ENCODE measurements at places on chromosomes 5 and 9.

DNA sequence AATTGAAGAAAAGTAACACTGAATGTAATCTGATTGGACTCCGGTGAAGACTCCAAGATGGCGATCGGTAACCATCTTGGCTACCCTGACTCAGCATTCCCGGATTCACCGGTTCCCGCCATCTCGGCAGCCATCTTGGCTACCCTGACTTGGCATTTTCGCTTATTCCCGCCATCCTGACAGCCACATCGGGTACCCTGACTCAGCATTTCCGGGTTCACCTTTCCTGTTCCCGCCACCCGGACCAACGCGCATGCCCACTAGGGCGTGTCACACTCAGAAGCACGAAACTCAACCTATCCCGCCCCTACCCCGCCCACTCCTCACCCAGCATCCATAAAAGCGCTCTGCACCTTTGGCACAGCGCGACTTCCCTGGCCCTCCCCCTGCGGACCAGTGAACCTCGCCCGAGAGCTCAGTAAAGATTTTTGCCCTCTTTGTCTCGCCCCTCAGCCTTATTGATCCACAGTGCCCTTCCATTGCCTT lies 17.2 kb downstream of the SPTLC1 start:
- peak; percentile 87 for DNase-seq

DNA sequence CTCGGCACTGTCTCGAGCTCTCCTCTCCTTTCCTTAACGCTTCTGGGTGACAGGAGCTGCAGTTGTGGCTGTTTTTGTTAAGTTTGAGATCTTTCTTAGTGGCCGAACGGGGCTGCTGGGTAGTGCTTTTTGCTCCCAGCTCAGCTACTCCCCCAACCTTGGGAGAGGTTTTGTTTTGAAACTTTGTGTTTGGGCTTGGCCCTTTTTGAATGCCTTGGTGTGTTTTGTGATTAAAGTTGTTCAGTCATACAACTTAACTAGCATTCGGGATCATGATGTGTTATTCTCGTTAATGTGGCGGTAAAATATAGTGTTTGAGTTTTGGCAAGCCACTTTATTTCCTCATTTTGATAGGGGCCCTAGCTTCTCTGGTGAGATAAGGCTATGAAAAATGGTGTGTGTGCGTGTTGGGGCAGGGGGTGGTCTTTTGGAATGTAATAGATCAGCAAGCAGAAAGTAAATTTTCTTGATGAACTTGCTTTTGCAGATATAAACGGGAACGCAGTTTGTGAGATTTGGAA lies 1.1 kb downstream of the KDM3B start:
- DNase-seq, result no peak

DNA sequence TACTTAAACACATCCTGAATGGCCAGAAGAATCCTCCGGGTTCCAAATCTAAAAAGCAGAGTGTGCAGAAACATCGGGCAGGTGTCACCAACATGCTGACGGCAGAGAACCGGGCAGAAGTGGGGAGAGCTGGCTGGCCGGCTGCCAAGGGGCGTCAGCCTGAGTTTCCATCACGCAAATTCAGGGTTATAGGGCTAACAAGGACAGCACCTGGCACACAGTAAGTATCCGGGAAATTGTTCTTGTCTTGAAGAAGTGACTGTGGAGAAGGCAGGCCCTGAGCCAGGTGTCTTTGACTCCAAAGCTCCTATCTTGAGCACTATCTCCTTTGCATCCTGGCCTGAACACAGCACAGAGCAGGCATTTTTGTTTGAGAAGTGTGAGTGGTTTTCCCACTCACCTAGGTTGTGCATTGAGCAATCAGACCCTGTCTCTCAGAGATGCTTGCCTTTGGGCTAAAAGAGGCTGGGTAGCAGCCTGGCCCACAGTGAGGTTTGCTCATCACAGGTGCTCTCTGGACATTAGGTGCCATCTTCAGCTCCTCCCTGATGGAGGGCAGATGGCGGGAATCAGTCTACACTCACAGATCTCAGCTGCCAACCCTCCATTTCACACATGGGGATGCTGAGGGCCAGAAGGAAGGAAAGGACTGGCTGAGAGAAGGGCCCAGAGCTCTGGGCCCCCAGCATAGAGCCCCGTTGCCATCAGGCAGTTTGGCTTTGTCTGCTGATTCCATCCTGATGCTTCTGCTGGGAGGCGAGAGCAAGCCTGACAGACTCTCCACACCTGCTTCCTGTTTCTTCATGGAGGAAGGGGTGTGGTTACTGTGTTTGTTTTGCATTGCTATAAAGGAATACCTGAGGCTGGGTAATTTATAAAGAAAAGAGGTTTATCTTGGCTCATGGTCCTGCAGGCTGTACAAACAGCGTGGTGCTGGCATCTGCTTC lies 52.8 kb downstream of the WHRN start:
- DNase-seq, result no peak

GRCh38 chr5:125402787-125403186 lies 656.3 kb upstream of the ZNF608 start:
- no peak for DNase-seq

GRCh38 chr9:4443439-4443838 lies 46.8 kb upstream of the SLC1A1 start:
- no peak for DNase-seq

DNA sequence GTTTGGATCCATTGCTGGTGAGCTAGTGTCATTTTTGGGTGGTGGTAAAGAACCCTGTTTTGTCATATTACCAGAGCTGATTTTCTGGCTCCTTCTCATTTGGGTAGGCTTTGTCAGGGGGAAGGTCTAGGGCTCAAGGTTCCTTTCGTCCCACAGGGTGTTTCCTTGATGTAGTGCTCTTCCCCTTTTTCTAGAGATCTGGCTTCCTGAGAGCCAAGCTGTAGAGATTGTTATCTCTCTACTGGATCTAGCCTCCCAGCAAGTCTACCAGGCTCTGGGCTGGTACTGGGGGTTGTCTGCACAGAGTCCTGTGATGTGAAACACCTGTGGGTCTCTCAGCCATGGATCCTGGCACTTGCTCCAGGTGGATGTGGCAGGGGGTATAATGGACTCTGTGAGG lies 145.9 kb downstream of the HINT1 start:
- DNase-seq, result no peak

DNA sequence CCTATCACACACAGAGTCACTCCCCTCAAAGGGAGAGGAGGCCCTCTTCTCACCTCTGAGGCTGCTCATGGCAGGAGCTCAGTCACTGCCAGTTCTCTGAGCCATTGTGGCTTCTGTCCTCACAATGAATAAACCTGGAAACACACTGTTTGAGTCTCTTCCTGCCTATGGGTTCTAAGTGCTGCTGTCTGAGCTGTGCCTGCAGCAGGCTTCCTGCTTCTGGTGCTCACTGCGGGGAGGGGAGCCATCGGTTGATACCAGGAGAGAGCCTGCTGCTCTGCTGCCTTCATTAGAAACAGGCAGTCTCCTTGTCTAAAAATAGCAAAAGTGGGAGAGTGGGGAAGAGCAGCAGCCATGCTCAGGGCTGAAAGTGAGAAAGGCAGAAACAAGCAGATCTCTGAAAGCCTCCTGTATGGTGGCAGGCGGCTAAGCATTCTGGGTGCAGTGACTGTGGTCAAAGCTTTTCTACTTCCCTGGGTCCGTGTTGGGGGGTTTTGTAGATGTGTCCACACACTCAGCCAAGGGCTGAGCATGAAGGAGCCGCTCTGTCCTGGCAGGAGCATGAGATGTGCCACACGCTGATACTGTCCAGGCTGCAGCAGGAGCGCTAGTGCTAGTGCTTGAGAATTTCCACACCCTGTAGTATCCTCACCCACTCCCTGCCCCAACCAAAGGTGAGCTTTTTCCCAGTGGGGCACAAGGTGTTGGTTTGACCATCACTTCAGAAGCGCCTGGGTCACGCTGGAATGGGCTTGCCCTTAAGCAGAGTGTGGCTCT lies 34.2 kb downstream of the PRKACG start:
- DNase-seq, result no peak

DNA sequence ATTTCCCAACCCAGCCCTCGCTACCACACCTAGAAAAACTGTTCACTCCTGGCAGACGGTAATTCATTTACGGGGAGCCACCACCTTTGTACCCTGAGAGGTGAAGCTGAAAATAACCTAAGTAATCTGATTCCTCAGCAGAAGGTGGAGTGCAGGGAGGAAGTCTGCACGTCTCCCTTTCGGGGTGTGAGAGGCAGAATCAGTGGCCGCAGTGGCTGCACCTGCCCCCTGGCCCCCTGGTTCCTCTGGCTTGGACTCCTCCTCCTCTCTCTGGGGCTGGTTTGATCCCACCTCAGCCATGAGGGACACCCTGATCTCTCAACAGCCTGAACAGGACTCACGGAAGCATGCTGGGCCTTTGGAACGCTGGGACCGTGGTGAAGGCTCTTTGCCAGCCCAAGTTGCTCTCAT lies 10.5 kb downstream of the TMEM174 start:
- no peak for DNase-seq

DNA sequence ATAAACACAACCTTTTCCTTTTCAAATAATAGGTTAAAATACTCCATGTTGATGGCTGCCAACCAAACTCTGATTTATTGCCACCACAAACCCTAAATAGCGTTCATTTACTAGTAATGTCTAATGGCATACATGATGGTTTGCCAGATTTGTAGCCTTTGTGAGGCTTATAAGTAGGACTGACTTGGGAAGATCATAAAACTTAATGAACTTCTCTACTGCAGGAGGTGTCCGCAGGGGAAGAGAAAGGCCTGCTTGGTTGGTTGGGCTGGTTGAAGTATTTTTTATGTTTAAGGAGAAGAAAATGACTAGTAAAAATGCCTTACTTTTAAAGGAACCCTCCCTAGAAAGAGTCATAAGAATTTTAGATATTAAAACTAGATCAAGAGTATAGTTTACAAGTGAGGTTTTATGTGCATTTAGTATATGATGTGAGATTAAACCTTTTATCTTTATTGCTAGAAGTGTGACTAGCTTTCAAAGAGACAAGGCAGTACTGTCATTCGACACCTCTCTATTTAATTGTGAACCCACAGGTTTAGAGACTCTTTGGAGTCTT lies 5.0 kb downstream of the PBX3 start:
- DNase-seq, result no peak

GRCh38 chr5:79459626-79460025 lies 54.3 kb downstream of the HOMER1 start:
- DNase-seq, result no peak

DNA sequence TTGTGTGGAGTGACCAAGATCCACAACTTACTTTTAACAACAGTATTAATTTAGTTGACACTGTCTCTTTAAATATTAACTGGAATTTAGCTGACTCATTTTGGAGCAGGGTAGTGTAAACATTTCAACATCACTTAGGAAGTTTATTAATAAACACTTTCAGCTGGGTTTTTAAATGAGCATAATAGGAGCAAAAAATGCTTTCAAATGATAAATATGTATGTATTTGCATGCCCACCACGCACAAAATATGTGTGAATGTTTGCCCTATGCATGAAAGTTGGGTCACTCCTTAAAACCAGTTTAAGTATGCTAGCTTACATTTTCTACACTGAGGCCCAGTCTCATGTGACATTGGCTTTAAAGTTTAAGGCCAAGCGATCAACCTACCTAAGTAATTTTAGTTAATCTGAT lies 2.9 kb downstream of the ZFAND5 start:
- DNase-seq, result no peak

DNA sequence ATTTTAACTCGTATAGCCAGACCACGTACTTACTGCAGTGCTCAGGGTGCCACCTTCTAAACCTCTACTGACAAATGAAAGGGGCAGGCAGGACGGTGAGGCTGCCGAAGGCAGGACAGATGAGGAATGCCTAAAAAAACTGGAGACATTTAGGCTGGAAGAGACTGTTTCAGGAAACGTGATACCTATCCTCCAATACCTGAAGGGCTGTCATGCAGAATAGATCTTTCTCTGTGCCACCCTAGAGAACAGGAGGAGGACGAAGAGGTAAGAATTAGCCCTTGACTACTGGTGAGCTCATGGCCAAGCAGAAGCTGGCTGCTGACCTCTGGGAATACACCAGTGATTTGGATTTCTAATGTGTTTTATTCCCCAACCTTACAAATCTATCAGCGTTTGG lies 139.4 kb downstream of the EFNA5 start:
- no peak for DNase-seq

GRCh38 chr5:139856714-139857113 lies 61.1 kb downstream of the PSD2 start:
- no peak for DNase-seq

DNA sequence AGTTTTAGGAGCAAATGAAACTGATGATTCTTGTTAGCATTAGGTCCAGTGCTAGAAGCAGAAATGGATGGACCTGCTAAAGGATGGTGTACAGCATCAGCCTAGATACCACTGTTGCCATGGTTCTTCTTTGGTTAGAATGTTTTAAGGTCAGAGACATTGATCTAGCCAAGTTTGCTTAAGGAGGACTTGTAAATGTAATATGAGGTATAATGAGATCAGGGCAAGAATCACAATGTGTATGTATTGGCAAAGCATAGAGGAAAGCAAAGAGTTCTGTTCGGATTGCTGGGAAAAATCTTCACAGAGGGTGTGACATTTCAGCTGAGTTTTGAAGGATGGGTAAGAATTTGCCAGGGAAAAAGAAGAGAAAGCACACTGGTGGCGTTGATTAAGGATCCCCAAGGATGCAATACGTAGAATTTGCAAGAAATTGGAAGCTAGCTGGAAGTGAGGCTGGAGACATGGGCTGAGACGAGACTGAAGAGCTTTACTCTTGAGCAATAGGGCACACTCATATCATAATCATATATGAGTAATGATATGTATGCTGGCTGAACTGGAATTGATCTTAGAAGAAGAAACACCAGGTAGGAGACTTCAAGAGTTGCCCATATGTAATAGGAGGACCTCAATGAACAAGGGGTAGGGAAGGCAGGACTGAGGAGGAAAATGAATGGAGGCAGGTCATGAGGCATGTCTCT lies 102.0 kb downstream of the ZNF462 start:
- DNase-seq, result no peak

DNA sequence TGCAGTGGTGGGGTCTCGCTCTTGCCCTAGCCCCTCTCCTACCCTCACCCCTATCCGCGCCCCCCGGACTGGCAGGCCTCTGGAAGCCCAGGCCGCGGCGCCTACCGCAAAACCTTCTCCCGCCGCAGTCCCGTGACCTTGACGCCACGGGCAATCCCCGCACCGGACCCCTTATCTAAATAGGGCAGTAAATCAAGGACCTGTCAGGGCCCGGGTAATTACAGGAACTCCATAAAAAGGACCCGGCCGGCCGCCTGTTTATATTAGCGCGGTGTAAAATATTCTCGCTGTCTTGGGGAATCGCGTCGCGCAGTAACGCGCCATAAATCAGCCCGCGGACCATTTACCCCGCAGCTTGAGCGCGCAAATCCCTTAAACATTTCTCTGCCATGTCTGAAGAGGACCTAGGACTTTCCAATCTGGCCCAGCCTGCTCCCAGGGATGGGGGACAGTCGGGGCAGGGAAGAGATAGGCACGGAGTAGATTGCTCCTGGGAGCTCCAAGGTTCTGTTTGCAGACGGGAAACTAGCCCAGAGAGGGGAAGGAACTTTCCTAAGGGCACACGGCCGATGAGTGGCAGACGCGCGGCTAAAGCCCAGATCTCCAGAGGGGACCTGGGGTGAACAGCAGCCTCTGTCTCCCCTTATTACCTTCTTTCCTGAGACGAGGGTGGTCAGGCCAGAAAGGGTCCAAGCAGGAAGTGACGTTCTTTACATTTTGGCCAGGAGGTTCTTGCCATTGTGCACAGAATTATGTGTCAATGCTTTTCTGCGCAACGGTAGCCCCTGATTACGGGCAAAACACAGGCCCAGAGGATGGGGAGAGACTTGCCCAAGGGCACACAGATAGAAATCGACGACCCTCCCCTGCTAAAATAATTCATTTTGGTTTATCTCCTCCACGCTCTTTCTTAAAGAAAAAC lies 4.8 kb upstream of the HAND1 start:
- DNase-seq, result no peak

Measured in Panc1 (cell line).